ENCODE measurements at places on chromosomes 5 and 9.

- no peak for DNase-seq
Measured at GRCh38 chr9:116859763-116860162, 172.7 kb downstream of the TRIM32 start.

- no peak for DNase-seq
Measured at GRCh38 chr9:133971981-133972941, 19.9 kb downstream of the VAV2 start.

DNA sequence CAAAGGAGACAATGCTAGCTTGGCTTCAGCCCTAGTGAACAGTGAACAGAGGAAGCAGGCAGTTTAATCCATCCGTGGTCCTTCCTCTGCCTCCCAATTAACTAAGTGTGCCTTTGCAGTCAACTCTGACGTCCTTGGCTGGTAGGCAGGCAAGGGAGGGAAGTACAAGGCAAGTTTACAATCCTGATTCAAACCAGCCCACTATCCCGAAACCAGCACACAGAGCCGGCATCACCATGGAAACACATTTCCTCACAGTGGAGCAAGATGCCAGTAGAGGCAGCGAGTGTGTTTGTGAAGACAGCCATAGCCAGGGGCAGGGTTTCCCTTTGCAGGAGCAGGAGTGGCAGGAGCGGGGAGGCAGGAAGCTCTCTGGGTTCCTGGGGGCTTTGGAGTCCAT, 73.9 kb downstream of the GOLPH3 start:
- no peak for DNase-seq

DNA sequence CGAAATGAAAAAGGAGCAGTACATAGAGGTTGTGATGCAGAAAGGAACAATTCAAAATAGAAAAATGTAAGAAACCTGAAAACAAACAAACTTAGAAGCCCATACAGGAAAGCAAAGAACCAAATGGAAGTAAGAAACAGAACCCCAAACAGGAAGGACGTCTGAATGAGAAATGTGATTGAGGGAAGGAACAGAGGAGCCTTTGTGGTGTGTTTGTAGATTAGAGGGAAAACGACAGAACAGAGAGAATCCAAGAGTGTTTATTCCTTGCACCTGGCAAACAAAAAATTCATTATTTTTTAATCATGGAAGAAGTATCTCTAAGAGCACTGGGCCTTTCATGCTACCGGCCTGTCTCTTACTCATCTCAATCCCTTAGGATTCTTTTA, 67.8 kb upstream of the ZSWIM6 start:
- DNase-seq = no peak

DNA sequence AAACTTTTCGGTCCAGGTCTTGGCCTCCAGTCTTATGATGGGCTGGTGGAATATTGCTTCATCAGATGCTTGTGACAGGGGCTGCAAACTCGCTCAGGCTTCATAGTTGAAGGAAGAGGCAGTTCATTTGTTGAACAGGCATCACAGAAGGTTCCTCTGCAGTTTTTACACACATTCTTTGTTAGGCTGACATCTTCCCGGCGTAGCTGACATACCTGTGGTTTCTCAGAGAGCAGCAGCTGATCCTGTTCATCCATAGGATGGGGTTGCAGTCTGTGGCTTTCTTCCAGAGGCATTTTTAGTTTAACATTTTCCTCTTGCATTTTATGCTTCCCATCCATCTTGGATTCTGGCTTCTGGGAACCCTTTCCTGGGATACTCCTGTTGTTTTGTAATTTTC, 1255.2 kb downstream of the EFNA5 start:
- DNase-seq = no peak

- DNase-seq = no peak
Measured at GRCh38 chr5:55344392-55344992, 36.7 kb downstream of the MTREX start.

All from SIG-M5 (cell line).